Astrocyte (in vitro differentiated cells and primary cell): ENCODE measurements at places on chromosomes 6 and 20. TPM values are rescaled to one million over a fixed set of nuclear protein-coding genes. Genes with fewer than 3 reads are reported as not detected.

The FAM217A gene
- total RNA-seq, result not detected in 2 replicates

GRCh38 chr6:160393891-160394653 is 45.9 kb downstream of the SLC22A3 start:
- no peaks in the 10 kb centered on the region for H3K4me1 ChIP-seq
- H3K36me3 ChIP-seq, result no peaks in the 10 kb centered on the region
- no peak overlapping the region for H3K27ac ChIP-seq
- DNase-seq, result no peak

- no peak for DNase-seq
- H3K36me3 ChIP-seq, result no peaks in the 10 kb centered on the region
- H3K27me3 ChIP-seq, result no peaks in the 10 kb centered on the region
- no peak overlapping the region for H3K27ac ChIP-seq
- H3K4me3 ChIP-seq, result no peak overlapping the region
Observed at GRCh38 chr20:55135923-55136322, 660.5 kb downstream of the DOK5 start.

DNA sequence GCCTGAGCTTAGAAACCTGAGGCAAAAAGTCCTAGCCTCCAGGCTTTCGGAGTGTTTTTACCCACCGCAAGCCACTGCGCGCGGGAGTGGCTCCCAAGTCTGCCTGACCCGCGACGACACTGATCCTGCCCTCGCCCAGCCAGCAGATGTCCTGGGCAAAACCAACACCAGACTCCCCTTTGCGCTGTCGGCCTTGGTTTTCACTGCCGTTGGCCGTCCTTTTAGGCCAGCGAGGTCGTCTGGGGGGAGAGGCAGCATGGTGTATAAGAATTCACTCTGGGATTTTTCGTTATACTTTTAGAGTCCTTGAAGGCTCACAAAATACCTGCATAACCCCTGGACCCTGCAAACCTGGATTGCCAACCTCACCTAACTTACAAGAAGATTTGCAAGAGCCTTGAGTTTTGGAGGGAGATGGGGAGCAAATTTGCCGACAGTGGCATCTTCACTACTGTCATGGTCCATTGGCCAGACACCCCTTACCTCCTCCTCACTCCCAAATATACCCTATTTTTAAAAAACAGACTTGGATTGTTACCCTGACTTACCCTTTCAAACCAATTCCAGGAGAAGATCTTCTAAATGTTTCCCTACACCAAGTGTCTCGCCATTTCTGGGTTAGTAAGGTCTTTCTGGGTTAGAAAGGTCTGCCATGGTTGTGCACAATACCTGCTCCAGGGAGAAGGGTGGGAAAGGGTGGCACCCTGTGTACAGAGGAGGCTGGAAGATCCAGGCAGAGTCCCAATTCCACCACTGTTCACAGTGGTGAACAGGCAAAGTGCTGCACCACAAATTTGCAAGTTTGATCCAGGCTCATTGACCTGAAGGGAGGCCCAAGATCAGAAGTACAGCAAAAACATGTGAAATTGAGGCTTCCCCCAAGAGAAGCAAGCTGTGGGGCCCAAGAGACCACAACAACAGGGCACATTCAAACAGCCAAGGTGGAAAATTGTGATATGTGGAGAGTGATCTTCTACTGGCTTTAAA is 4.4 kb downstream of the FOXA2 start:
- H3K27ac ChIP-seq, result no peak overlapping the region
- H3K36me3 ChIP-seq, result no peaks in the 10 kb centered on the region
- DNase-seq, result no peak
- H3K27me3 ChIP-seq, result peaks cover 68% of the 10 kb centered on the region
- H3K4me1 ChIP-seq, result no peaks in the 10 kb centered on the region

The BCAS1 gene
- total RNA-seq, result 0.31 TPM in 1 of 2 replicates, not detected in the other

The SYNDIG1 gene
- 5.7 and 8.7 TPM in 2 replicates for total RNA-seq

The NHSL1 gene
- total RNA-seq, result 28.7 and 33.5 TPM in 2 replicates
